Activated CD8-positive, alpha-beta memory T cell treated with anti-CD3 and anti-CD28 coated beads for 1 hour (primary cell): ENCODE measurements at places on chromosomes 13 and 19.

DNA sequence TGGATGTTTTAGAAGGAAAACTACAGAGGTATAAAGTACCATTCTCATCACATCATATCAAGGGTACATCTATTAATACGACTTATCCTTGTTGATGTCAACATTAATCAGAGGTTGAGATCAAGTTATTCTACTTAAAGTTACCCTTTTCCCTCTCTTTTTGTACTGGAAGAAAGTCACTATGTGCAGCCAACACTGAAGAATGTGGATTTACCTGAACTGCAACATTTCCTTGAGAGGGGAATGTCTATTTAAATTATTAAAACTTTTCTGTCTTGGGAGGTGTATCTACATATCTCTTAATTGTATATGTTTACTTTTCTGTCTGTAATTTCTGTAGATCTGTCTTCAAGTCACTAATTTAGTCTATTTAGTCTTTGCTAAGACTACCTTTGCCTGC lies 2.5 kb upstream of the FBXL3 start:
- DNase-seq = no peak

GRCh38 chr13:98326291-98326690 lies 149.2 kb upstream of the RNF113B start:
- DNase-seq = no peak

DNA sequence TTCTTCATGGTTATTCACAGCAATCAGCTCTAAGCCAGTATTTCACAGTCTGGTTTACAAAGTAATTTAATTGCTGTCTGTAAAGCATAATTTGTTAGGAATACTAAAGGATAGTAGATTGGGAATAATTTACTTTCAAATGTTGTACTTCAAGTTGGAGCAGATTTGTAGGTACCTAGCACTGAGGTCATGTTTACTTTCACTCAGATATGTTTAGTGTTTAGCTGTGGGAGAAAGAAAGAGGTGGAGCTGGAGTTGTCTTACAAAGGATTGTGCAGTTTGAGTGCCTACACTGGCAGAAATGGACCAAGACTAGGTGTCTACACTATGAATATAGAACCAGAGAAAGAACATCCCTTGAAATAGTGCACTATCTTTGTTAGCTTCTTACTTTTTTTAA lies 464.6 kb downstream of the PCDH9 start:
- DNase-seq = no peak

- DNase-seq = no peak
Observed at GRCh38 chr13:97228850-97229521, 6.9 kb downstream of the MBNL2 start.

- no peak for DNase-seq
Observed at GRCh38 chr19:14476327-14476672, 1.1 kb upstream of the PTGER1 start.
